NCI-H2171 treated with DMSO at 0.1 percent for 48 hours (cell line): ENCODE measurements at places on chromosomes 6 and 20.
A peak's percentile ranks its signal among the peaks of the same experiment; 100 is the strongest.

DNA sequence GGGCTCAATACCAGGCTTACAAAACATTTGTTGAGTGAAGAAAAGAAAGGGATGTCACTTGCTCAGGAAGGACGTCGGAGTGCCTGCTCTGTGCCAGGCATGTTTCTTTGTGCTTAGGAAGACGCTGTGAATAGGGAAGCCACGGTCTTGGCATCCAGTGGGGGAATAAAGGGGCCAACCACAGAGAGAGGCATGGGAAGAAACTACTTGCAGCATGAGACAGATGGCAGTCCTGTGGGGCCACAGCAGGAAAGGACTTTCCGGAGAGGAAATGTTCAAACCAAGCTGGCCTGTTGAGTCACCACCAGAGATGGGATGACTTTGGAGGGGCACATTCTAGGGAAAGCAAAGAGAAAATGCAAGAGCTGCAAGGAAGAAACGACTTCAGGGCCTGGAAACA is 173.2 kb downstream of the CDH26 start:
- no peak for DNase-seq

GRCh38 chr6:25277386-25277785 is 1.8 kb upstream of the CARMIL1 start:
- no peak for DNase-seq

- DNase-seq = no peak
Observed at GRCh38 chr6:55941702-55942101, 66.3 kb upstream of the BMP5 start.

DNA sequence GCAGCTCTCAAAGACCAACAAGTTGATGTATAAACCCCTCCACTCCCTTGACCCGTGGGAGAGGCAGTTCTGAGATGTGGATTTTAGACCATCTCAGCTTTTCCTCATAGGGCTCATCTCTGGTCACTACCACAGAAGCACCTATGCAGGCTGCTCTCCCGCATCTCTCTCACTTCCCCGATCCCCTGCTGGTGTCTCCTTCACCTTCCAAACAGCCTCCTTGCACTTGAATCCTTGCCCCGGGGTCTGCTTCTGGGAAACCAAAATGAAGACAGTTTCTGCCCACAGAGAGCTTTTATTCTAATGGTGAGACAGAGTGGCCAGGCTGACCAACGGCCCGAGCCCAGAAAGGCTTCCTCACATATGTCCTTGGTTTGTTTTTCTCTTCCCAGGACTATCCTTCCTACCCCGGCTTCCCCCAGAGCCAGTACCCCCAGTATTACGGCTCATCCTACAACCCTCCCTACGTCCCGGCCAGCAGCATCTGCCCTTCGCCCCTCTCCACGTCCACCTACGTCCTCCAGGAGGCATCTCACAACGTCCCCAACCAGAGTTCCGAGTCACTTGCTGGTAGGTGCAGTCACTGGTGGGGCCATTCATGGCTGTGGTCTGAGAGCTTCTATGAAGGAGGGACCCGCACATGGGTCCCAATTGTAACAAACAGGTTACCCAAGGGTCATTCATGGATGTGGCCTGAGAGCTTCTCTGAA is 179.3 kb downstream of the EYA2 start:
- no peak for DNase-seq

GRCh38 chr6:152094992-152095592 is 287.6 kb downstream of the ESR1 start:
- DNase-seq = no peak

- no peak for DNase-seq
Observed at GRCh38 chr6:36277946-36278470, 8.1 kb downstream of the PNPLA1 start.

- peak; percentile 43 for DNase-seq
Observed at GRCh38 chr6:104519566-104519965, 340.2 kb downstream of the HACE1 start.

DNA sequence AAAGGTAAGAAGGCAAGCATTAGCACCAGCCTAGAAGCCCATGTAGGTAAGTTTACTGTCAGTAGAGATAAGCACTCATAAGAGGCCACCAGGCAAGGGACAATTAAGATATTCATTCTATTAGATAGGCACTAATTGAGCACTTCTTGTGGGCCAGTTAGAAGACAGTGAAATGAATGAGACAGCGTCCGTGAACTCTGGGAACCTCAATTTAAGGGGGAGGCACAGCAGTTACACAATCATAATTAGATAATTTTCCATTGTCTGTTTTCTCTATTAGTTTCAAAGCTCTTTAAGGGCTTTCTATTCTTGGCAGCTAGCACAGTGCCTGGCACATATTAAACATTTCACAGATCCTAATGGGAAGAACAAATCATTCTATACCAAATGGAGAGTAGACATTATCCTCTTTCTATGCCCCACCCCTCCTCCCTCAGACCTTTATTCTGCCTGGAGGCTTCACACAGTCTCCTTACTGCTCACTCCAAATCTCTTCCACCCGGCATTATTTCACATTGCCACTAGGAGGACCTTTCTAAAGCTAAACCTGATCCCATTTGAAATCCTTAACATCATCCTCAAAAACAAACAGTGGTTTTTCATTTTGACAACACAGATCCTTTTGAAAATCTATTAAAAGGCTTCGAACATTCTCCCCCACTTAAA is 529.6 kb downstream of the ADGRB3 start:
- peak; percentile 31 for DNase-seq

DNA sequence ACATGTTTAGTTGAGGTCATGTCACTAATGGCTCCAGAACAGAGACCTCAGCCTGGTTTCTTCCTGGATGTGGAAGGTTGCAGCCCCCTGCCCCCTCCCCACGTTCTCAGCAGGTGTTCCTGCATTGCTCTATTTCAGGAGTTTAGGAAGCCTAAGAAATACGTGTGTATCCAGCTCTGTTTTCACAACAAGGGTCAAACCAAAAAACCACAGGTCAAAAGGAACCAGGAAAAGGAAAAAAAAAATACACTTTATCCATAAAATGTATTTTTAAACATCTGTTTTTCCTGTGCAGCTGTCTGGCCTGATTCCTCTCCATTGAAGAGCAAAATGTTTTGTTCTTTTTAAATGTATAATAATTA is 107.9 kb upstream of the PLEKHG1 start:
- no peak for DNase-seq

GRCh38 chr6:112408522-112408921 is 61.4 kb downstream of the RFPL4B start:
- DNase-seq = no peak

DNA sequence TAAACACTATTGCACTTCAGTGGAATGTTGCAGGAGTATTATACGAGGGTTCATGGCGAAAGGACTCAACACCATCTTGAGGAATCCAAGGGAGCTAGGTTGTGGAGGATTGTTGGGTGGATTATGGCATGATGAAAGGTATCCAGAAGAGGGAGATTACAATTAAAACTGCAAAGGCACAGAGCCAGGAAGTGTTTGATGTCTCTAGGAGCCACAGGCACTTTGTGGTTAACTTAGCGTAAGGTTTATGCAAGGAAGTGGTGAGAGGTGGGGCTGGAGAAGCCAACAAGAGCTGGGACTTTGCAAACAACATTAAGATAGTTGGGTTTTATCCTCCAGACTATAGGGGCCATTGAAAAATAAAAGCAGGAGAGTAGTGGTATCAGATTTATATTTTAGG is 86.6 kb upstream of the TPD52L1 start:
- DNase-seq = no peak

- DNase-seq = no peak
Observed at GRCh38 chr6:150894191-150894744, 28.8 kb downstream of the MTHFD1L start.

GRCh38 chr6:43256670-43257366 is 13.5 kb downstream of the TTBK1 start:
- no peak for DNase-seq

- DNase-seq = no peak
Observed at GRCh38 chr20:23759306-23759940, 8.7 kb upstream of the CST1 start.

- no peak for DNase-seq
Observed at GRCh38 chr6:117504478-117505144, 22.1 kb downstream of the DCBLD1 start.

DNA sequence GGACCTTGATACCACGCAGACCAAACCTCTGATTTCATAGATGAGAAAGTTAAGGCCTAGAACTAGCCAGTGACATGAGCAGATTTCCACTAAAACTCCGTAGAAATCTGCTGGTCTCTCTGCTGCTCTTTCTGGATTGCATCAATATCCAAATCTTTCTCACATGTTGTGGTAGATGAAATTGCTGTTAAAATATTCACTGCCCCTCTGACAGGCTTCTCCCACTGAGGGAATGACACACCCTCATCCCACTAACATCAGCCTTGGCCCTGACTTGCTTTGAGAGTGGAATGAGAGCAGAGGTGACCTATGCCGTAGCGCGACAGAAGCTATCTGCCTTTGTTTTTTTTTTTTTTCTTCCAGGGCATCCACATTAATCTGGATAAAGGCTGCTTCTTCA is 20.4 kb upstream of the EXOC2 start:
- DNase-seq = no peak

- DNase-seq = no peak
Observed at GRCh38 chr6:144162977-144163376, 12.7 kb downstream of the STX11 start.
